ENCODE measurements at places on chromosomes 2 and 18.

DNA sequence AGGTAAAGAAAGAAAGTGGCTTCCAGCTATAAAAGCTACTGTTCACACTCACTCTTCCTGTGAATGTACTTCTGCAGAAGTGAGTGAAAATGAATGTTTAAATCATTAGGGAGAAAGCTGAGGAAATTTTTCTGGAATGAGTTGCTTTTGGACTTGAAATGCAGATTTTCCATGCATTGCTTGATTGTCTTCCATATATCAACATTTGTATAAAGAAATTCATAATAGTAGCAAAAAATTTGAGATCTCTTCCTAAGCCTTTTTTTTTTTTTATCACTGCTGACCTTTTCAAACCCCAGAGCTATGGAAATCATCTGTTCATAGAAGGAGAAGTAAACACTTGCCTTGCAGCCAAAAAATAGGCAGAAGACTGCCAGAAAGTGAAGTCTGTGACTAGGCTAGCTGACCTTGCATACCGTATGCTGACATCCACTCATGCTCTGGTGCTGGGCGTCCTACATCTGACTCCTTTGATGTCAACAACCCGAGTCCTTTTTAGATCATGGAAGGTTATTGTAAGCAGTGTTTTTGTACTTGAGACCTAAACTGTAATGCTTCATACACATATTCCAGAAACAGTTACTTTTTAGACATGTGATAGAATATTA is 154.5 kb upstream of the RASGRP3 start:
- DNase-seq = no peak

DNA sequence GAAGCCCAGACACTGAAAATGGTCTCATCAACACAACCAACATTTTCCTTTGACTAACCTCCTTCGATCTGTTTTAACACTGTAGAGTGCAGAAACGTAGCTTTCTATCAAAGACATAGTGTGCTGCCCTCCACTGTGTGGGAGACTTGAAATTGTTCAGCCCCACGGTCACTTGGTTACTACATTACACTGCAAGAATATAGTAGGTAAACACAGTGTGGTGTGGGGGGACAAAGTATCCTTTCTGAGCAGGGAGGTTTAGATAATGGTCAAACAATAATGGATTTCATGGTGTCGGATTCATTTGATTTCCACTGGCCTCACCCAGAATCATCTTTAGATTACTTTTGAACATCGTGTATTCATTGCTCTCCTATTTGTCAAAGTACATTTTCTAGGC is 181.0 kb downstream of the ERBB4 start:
- DNase-seq = no peak

DNA sequence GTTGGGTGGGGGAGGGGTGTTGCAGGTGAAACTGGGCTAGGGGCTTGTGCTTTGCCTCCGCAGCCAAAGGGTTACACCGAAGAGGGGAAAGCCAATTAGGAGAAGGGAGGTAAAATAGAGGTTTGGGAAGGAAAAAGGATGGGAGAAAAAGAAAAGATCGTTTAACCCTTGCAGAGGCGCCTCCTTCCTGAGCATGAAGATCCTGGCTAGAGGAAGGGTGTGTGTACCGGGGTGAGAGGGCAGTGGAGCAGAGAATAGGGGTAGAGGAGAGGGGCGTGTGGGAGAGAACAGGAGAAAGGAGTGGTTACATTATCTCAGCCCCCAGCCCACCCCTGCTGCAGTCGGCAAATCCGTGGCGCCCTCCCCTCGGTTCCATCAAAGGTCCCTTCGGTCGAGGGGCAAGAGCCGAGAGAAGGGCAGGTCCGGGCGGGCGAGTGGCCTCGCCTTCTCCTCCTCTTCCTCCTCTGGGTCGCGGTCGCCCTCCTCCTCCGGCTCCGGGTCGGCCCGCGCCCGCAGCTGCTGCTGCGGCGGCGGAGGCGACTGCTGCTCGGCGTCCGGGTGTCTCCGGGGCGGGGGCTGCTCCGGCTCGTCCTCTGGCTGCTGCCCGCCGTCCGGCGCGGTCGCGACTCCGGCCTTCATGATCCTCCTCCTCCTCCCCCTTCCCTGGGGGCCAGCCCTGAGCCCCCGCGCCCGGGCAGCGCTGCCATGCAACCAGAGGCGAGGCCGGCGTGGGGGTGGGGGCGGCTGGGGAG is 1.1 kb downstream of the MARCHF4 start:
- no peak for DNase-seq

DNA sequence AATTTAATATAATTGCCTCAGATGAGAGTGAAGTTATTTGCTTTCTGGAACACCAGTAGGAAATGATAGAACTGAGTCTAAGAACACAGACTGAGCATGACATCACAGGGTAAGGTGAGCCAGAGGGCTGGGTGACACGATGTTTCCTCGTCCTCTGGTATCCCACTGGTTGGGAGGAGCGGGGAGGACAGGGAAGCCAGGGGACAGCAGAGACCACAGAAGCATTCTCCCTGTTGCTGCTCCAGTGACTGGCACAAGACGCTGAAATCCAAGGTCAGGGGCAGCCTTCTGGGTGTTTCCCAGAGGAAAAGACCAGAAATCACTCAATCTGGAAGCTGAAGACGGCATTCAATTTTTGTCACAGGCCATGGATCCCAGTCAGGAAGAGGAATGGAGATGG is 363.4 kb upstream of the SOX11 start:
- no peak for DNase-seq

DNA sequence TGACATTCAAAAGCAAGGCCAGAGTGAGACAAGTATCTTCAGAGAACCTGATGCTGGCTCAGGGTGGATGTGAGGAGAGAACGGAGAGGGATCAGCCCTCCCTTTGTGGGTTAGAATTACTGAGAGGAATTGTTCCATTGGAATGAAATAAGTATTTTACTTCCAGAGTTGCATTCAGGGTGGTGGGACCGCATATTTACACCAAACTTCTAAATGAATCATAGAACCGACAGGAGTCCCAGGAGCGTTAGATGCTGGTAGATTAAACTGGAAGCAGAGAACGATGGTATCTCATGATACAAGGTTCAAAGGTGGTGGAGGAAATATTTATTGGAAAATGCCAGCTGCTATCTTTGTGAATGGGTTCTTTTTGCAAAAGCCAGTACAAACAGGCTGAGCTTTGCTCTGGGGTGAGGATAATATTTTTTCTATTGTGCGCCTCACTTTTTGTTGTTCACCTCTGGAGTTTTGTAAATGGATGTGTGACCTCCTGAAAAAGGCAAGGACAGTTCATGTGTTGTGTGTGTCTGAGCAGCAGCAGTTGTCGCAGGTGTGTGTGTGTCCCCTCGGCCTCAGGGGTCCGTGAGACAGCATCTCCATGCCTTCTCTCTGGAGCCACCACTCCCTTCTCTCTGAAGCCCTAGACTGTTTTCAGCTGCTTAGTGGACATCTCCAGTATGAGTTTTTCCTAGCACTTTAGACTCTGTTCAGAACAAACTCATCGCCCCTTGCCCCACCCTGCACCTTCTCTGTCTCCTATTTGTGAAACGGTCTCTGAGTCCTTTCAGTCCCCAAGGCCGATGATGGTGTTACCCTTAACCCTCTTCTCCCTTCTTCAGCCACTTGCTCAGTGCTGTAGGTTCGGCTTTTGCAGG is 17.8 kb downstream of the MTCL1 start:
- DNase-seq = no peak

- DNase-seq = no peak
These were observed 133.7 kb downstream of the HAUS1 start for GRCh38 chr18:46237891-46238290.

DNA sequence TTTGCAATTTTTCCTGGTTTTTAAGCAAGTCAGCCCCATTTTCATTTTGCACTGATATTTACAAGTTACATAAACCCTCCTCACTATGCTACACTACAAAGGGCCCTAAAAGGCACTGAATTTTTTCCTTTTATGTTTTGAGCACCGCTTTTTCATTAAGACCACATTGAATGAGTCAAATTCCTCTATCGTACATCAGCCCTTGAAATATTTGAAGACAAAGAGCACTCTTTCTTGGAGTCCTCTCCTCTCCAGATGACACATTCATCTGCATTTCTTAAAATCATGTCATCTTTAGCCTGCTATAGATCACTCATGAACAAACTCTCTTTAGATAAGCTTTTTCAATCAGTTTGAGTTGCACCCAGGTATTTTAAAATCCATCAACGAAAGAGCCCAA is 306.6 kb upstream of the SOX11 start:
- no peak for DNase-seq

DNA sequence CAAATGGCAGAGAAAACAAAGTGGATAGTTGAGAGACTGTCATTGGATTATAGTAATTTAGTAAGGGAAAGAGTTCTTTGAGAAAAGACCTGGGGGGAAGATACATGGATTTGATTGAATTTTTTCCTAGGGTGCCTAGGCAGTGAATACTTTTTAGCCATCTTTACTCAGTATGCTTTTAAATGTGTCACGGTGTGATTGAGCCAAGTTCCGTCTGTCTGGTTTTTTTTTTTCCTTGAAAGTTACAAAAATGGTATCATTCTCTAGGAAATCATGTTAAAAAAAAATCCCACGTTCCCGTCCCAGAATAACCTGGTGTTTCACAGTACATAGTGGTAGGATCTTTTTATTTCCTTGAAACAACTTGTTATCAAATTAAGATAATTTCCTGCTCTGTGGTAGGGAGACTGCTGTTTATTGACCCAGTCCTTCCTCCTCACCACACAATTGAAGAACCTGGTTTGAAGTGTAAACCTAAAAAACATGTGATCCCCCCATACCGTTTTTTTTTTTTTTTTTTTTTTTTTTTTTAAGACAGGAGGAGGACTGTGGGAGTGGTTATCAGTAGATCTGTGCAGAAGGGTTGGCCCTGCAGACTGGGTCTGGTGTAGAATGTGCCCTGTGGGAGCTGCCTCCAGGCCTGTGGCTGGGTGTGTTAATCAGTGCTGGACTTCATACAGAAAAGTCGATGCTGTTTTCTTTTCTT is 55.1 kb downstream of the DGKD start:
- no peak for DNase-seq

GRCh38 chr2:65553504-65554074 is 121.2 kb upstream of the SPRED2 start:
- no peak for DNase-seq

- no peak for DNase-seq
These were observed 122.5 kb upstream of the LTBP1 start for GRCh38 chr2:32824070-32824809.

- no peak for DNase-seq
These were observed 33.4 kb downstream of the MYCN start for GRCh38 chr2:15973481-15974401.

DNA sequence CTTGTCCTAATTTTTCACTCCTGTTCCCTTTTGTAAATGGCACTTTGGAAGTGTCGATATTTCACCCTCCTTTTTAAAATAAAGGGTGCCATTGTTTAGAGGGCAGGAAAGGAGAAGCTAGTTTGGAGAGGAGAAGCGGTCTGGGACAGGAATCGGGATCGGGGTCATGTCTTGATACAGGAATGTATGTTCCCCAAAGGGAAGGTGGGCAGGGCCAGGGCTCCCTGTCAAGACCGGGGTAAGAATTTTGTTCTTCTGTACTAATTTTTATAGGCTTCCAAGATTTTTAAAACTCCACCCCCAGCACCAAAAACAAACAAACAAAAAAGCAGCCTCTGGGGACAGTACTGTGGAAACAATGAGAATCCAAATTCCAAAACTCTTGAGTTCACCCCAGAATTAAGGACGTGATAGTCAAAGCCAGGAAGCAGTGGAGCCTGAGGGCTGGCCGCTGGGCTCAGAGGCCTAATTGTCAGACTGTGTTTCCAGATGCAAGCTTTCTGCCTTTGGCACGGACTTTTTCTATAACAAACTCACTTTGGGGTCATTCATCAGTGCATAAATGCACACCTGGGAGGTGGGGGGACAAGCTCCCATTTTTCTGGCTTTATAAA is 250.4 kb upstream of the SIX2 start:
- DNase-seq = no peak

DNA sequence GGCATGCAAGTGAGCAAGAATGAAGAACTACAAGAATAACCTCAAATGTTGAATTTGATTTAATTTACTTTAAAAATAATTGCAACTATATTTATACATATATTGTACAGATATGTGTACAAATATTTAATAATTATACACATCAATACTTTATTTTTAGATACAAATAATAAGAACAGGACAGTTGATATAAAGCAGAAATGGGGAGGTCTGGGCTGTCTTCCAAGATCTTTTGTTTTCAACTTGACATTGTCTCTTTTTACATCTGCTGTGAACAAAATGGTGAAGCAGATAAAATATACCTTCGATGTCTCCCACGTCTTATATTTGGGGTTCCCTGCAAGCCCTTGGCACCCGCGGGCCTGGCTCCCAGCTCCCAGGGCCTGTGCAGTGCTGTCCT is 231.3 kb upstream of the RBBP8 start:
- DNase-seq = no peak

- DNase-seq = no peak
These were observed 85.0 kb downstream of the TTC27 start for GRCh38 chr2:32712870-32713269.

GRCh38 chr2:24107-24506 is 22.2 kb downstream of the FAM110C start:
- DNase-seq = no peak

DNA sequence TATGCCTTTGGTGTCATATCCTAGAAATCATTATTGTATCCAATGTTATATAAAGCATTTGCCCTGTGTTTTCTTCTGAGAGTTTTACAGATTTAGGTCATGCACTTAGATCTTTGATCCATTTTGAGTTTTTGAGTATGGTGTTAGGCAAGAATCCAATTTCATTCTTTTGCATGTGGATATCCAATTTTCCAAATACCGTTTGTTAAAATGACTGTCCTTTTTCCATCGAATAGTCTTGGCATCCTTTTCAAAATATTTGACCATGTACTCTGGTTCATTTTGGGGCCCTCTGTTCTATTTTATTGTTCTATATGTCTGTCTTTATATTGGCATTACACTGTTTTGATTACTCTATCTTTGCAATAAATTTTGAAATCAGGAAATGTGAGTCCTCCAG is 23.8 kb upstream of the KCNJ13 start:
- DNase-seq = no peak

- DNase-seq = peak; percentile 31
These were observed 7.8 kb upstream of the OR6B3 start for GRCh38 chr2:240060977-240061591.

- no peak for DNase-seq
These were observed 24.8 kb downstream of the GATA6 start for GRCh38 chr18:22194151-22194598.

GRCh38 chr2:209965723-209966122 is 36.7 kb upstream of the RPE start:
- DNase-seq = no peak

- DNase-seq = no peak
These were observed 87.1 kb upstream of the TFCP2L1 start for GRCh38 chr2:121372082-121372481.

DNA sequence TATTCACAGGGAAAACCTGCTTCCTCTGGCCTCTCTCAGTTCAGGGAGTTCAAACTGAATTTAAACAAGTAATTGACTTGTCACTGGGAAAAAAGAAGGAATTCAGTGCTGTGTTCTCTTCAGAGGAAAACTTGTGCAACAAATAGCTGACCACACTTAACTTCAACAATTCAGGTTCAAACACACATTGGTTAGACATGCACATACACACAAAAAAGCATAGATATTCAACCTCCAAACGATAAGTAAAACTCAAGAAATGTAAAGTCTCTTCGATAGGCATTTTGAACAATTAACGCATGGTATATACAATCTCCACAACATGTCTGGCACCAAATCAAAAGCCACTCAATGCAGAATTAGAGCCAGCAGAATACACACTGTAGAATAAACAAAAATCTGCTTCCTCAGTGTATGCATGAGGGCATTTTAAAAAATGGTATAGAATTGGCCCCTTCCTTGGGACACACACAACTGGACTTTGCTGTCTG is 269.0 kb downstream of the TCF4 start:
- no peak for DNase-seq

Measured in activated T-cell treated with anti-CD3 and anti-CD28 coated beads for 4 hours (primary cell).